ENCODE measurements at places on chromosomes 1 and 21.

GRCh38 chr1:232687728-232688127, 57.8 kb upstream of the SIPA1L2 start:
- no peak for DNase-seq

GRCh38 chr1:45493116-45493697, 2.2 kb upstream of the TESK2 start:
- peak; percentile 26 for DNase-seq

GRCh38 chr1:10888291-10888690, 91.8 kb upstream of the CASZ1 start:
- no peak for DNase-seq

DNA sequence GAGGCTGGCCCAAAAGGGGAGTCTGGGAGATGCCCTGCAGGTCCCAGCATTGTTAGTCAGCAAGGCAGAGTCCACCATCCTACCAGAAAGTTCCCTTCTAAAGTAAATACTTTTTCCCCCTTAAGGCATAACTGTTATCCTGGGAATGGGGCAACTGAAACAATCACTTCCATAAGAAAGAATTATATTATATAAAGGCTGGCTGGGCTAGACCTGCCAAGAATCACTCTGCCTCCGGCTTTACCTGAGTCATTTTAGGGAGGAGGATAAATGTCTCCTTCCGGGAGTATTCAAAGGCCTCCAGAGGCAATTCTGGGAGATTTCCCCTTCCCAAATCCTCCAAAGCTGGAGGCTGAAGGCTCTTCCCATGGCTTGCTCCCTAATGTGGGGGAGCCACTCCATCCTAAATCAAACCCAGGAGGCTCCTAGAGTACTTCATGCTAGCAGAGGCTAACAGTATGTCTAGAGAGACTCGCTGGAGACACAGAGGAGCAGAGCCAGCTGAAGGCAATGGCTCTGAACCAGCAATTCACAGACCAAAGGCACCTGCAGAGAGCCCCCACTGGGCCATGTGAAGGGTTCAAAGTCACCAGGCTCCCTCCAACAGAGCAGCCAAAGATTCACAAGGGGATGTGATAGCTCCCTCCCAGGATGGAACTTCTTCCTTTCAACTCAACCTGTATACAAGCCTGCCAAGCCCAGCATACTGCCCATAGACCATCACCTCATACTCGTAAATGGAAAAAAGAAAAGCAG, 116.0 kb downstream of the ASTN1 start:
- no peak for DNase-seq

DNA sequence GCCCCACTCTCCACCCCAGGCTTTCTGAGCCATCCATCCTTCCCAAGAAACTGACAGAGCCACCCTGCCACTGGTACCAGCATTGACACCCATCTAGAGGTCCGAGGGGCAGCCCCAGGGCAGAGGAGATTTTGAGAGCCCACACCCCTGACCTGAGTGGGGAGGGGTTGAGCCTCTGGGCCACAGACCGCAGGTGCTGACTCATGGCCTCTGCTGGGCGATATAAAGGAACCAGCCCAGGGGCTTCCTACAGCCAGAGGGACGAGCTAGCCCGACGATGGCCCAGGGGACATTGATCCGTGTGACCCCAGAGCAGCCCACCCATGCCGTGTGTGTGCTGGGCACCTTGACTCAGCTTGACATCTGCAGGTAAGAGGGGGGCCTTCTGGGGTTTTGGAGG, at the start of gene PADI4:
TSS of gene PADI4 (plus strand) at position 252 of the 400 bp plus-strand sequence. CDS start at position 278, 26 bp downstream.
- DNase-seq = no peak

DNA sequence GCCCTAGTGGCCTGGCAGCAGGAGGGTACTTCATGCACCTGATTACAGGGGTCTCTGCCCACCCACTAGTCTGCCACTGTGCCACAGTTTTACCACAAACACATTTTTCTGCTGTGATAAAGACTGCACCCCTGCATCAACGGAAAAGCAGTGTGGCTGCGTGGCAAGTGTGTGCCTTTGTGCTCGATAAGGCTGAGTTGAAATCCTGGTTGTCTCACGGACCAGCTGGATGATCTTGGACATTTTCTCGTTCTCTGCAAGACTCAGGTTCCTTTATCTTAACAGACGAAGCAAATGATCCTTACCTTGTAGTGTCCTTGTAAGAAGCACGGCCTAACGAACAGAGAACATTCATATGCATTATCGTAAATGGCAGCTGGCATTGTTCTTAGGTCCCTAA, 10.2 kb downstream of the GRHL3 start:
- no peak for DNase-seq

GRCh38 chr1:78156805-78157521, 111.2 kb downstream of the GIPC2 start:
- DNase-seq = no peak
